Right cardiac atrium (tissue), 5 donors: ENCODE measurements at places on chromosomes 3 and 15. TPM values are rescaled to one million over a fixed set of nuclear protein-coding genes. Genes with fewer than 3 reads are reported as not detected.

- DNase-seq, result no peak
These were observed 84.5 kb downstream of the COL6A6 start for GRCh38 chr3:130601442-130601971.

DNA sequence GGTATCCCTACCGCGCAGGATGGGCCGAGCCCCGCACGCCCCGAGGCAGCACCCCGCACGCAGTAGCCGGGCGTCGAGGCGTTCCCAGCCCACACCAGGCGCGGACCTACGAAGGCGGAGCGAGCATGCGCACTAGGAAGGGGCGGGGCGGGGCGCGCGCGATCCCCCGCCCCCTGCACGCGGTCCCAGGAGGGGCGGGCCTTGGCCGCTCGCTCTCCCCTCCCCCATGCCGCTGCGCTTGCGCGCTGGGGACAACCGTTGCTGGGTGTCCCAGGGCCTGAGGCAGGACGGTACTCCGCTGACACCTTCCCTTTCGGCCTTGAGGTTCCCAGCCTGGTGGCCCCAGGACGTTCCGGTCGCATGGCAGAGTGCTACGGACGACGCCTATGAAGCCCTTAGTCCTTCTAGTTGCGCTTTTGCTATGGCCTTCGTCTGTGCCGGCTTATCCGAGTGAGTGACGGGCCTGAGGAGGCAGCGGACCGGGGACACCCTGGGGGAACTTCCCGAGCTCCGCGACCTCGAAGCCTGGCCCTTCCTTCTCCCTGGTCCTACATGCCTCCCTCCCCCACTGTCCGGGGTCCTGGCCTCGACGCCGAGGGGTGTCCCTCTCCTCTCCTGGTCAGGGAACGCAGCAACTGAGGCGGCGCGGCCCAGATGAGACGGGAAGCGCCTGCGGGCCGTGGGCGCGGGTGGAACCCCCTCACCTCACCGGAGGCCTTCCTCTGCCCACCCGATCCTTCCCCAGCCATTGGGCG lies at the start of gene SPESP1:
SPESP1 (plus strand) TSS at position 258 of the 755 bp plus-strand sequence; CDS start at position 387, 129 bp downstream.
- DNase-seq, result peak; percentile 69

SLC9A9 gene
- 9.2 TPM for total RNA-seq

GMPPB gene
- total RNA-seq, result 12.6 TPM
